ENCODE measurements at places on chromosomes 5 and 9. TPM values are rescaled to one million over a fixed set of nuclear protein-coding genes. Genes with fewer than 3 reads are reported as not detected.
A peak's percentile ranks its signal among the peaks of the same experiment; 100 is the strongest.

Gene EIF4E1B
- polyA plus RNA-seq, result not detected

GRCh38 chr9:129322641-129323375, 144.7 kb upstream of the IER5L start:
- no peak for DNase-seq

DNA sequence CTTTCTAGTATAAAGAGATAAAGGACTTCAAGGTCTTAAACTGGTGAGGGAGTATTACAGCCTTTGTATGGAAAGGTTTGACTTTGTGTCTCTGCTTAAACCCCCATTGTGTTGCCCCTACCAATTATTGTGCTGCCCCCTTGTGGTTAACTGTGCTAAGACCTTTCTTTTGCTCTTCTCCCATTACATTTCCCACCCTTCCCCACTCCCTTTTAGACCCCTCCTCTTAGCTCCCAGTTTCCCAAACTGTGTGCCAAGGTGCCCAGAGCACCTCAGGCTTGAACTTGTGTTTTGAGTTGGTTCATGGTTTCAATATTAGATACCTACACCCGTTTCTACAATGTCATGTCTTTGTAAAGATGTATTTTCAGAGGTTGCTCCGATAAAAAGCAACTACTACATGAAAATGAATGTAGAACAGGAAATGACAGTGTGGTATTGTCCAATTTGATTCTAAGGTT, 2.9 kb downstream of the JAK2 start:
- peak; percentile 41 for DNase-seq

DNA sequence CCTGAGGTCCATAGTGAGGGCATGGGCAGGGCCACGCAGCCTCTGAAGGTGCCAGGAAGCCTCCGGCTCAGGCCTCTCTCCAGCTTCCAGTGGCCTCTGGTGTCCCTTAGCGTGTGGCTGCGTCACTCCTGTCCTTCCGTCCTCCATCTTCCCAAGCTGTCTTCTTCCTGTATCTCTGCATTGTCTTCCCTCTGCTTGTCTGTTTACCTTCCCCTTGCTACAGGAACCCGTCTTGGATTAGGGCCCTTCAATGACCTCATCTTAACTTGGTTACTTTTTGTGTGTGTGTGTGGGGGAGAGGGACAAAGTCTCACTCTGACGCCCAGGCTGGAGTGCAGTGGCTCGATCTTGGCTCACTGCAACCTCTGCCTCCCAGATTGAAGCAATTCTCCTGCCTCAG, 14.4 kb downstream of the ASS1 start:
- DNase-seq, result no peak

DNA sequence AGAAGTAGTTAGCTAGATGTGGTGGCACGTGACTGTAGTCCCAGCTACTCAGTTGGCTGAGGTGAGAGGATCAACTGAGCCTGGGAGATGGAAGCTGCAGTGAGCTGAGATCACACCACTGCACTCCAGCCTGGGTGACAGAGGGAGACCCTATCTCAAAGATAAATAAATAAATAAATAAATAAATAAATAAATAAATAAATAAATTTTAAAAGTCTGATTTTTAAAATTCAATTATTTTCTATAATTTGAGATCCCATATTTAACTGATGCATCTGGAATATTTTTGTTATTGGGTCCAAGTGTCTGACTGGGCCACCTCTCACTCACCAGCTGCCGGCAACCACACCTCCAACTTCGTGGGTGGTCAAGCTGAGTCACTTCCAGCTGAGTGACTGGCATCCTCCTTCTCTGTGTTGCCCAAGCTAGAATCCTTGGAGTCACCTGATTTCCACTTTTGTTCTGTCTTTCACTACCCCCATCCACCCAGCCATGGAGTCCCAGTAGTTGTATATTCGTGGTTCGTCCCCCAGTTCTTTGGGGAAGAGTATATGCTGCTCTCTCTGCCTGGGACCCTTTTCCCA, 70.9 kb downstream of the EGFLAM start:
- DNase-seq, result no peak

DNA sequence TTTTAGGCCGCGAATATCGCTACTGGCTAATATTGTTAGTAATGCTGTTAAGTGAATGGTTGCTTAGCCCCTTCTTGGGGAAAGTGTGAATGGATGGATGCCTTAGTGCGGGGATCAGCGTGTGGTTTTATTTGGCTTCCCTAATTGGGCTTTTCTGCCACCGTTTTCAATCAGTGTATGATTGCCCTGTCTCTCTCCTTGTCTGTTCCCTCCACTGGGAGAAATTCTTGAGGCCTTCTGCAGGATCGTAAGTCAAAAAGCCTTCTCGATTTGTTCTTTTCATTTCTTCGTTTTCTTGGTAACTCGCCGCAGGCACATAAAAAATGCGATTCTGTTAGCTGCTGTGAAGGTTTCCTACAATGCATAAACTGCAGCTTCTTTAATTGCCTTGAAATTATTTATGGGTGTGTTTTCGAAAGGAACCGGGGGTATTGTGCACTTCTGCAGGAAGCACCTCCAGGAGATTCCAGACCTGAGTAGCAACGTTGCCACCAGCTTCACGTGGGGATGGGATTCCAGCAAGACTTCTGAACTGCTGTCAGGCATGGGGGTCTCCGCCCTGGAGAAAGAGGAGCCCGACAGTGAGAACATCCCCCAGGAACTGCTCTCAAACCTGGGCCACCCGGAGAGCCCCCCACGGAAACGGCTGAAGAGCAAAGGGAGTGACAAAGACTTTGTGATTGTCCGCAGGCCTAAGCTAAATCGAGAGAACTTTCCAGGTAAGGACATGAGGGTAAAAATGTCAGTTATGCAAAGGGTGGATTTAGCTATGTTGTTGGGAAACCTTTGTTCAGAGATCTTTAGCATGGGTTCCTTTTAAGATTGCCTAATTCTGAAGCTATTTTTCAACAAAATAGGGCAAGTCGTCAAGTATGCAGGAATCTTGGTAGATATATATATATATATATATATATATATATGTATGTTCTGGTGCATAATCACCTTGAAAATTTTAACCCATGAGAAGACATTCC, 700 bp downstream of the SKP2 start:
- DNase-seq, result peak; percentile 32

DNA sequence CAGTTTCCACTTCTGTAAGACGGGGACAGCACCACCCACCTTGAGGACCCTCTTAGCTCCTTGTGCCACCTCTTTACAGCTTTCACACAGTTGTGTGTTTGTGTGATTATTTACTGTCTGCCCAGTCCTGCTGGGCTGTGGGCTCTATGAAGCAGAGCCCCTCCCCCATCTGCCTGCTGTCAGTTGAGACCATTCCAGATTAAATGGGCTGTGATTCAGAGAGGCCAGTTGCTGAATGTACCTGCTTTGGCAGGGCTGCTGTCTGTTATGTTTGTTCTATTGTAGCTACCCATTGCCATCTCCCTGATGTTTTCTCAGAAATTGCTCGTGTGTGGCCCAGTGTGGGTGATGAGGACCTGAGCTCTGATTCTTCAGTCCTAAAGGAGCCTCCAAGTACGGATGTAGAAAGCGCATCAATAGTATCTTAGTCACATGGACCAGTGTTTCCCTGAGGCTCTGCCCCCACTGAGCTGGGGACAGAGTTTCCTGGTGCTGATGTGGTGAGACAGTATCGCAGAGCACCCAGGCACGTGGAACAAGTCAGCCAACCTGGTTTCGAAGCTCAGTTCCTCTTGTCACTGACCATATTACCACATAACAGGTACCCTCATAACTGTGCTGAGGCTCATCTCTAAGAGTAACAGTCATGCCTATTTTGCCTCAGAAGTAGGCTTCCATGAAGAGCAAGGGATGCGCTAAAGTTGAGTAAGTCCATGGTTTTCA, 3.7 kb downstream of the ANGPTL2 start:
- no peak for DNase-seq

GRCh38 chr9:35871545-35871944, 1.3 kb upstream of the OR13J1 start:
- DNase-seq, result no peak
